GM12892 (cell line): ENCODE measurements at places on chromosomes 5 and 9.
A peak's percentile ranks its signal among the peaks of the same experiment; 100 is the strongest.

DNA sequence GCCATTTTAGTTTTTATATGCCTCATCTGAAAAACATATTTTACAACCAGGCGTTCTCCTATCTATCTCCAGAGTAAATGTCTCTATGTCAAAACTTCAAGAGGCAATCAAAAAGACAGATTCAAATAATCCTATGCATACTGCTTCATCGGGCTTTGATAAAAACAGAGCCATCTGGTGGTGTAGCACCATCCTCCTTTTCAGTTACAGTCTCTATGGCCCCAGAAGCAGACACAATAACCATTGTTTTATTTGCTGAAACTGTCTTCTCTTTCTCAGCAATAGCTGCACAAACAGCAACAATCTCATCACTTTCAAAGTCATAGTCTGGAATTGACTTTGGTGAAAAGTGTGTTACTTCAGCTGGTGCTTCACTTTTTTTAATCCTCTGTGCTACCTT lies 36.3 kb downstream of the PTGER4 start:
- no peak for DNase-seq

GRCh38 chr9:33728613-33729012 lies 66.7 kb upstream of the PRSS3 start:
- no peak for DNase-seq

- no peak for DNase-seq
These were observed 102.3 kb upstream of the CPEB4 start for GRCh38 chr5:173785866-173786265.

DNA sequence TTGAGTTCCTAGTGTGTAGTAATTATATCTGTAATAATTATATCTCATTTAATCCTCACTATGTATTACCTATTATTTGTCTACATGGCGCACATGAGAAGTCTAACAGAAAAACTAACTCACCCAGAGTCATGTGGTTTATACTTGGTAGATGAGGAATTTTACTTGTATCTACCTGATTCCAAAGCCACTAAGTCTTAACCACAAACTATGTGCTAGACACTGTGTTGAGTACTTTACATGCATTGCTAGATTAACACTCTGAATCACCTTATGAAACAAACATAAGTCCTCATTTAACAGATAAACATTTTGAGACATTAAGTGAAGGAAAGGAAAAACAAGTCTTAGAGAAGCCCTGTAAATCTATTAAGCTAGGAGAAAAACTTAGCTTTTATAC lies 404.8 kb downstream of the TLR4 start:
- DNase-seq: no peak

DNA sequence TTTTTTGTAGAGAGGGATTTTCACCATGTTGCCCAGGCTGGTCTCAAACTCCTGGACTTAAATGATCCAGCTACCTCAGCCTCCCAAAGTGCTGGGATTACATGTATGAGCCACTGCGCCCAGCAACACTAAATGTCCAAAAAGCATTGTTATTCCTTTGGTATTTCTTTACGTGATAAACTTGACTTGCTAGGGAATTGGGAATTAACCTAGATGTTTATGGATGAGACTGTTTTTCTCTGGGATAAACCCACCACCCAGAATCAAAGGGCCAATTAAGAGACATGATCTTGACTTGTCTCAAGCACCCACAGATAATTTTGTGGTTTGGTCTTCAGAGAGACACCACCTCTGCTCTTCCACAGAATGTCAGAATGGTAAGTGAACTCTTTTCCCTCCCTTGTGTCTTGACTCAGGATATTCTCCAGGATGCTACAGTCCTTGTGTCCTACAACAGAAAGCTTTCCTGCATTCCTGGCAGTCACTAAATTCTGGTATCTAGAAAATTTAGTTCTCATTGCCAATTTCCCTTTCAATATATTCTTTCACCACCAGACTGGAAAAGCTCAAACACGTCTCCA lies 55.7 kb downstream of the ALDH1A1 start:
- no peak for DNase-seq

GRCh38 chr5:57834829-57835608 lies 352.4 kb upstream of the ACTBL2 start:
- DNase-seq: no peak

- no peak for DNase-seq
These were observed 71.1 kb downstream of the COL27A1 start for GRCh38 chr9:114226246-114227055.

- DNase-seq: peak; percentile 36
These were observed 179.7 kb upstream of the ANKRD55 start for GRCh38 chr5:56412601-56413379.

DNA sequence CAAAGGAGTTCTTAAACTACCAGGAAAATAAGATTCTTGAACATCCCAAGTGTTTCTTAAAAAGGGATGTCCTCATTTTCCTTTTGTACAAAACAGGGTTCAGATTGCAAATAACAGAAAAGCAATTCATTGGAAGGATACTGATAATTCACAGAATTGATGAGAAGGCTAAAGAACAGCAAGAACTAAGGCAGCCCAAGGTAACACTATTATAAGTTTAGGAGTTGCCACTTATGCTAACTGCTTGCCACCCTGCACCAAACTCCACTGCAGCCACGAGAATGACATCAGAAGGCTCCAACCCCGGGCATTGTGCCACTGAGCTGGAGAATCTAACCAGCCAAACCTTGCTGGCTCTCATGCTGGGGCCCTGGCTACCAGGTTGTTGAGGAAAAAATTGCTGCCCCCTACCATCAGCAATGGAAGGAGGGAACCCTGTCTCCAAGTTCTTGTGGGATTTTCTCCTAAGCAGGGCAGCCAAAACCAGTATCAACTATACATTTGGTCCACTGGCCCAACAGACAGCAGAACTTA lies 123.4 kb downstream of the ARL15 start:
- DNase-seq: no peak
